ENCODE measurements at places on chromosomes 16 and 17.
A peak's percentile ranks its signal among the peaks of the same experiment; 100 is the strongest.

DNA sequence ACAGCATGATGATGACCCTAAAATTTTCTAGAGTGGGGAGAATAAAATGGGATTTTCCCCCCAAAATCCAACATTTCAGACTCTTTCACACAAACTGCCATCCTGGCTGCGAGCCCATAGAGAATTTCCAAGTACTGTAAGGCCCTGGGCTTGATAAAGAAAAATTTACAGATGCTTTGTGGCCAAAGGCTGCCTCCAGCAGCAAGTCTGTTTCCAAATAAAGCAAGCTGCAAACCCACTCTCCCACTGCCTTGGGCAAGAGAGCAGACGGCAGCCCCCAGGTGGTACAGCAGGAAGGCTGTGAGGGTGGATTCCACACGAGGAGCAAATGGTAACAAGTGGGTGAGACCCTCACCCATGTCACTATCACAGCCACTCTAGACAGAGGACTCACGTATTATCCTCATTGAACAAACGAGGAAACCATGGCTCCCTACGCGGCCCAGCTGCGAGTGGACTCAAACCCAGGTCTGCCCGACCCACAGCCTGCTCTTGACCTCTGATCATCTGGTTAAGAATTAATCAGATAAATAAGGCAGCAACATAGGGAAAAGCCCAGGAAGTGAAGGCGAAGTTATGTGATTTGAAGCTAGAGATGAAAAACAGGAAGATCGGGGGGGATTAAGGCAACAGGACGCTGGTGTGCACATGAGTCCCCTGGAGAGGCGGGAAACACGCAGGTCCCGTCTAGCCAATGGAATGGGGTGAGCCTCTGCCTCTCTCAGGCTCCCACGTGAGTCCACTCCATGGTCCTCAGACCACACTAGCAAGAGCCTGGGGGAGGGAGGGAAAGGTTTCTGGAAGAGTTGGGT is 37.4 kb downstream of the AXIN2 start:
- DNase-seq: no peak

- no peak for DNase-seq
Measured at GRCh38 chr16:23113185-23113584, 36.1 kb downstream of the USP31 start.

- DNase-seq: no peak
Measured at GRCh38 chr17:37234106-37234505, 141.7 kb upstream of the C17orf78 start.

DNA sequence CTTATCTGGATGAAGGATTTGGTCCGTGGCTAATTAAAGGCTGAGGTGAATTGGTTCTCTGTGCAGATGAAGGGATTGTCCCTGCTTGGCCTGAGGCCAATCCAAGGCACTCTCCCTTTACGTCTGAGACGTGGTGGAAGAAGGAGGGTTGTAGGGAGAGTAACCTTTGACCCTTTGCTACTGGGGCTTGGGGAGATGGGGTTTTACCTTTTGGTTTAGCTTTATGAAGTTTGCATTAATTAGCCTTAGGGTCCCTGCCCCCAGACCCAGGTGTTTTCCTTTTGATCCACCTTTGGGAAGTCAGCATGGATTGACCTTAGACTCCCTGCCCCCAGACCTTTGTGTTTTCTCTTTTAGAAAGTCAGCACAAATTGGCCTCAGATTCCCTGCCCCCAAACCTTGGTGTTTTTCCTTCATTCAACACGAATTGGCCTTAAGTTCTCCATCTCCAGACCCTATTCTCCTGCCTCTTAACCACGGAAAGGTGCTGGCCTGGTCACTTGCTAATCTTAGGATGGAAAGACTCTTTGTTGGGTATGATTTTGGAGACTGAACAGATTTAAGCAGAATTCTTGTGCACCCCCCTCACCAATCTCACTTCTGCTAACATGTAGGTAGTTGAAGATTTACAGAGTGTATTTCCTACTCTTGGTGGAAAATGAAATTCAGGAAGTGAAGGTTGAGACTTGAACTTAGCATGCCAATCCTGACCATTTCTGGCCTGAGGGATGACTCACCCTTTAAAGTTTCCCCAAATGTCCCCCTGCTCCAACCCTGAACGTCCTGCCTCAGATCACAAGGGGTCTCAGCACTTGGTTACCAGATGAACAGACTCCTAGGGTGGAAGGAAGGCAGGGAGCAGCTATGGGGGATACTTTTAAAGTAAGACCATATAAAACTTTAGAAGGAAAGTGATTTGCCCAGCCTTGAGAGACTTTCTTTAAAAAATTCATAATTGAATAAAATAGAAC is 23.1 kb upstream of the MMD start:
- no peak for DNase-seq

GRCh38 chr16:30185683-30186421 is 2.5 kb downstream of the CORO1A start:
- peak; percentile 55 for DNase-seq

DNA sequence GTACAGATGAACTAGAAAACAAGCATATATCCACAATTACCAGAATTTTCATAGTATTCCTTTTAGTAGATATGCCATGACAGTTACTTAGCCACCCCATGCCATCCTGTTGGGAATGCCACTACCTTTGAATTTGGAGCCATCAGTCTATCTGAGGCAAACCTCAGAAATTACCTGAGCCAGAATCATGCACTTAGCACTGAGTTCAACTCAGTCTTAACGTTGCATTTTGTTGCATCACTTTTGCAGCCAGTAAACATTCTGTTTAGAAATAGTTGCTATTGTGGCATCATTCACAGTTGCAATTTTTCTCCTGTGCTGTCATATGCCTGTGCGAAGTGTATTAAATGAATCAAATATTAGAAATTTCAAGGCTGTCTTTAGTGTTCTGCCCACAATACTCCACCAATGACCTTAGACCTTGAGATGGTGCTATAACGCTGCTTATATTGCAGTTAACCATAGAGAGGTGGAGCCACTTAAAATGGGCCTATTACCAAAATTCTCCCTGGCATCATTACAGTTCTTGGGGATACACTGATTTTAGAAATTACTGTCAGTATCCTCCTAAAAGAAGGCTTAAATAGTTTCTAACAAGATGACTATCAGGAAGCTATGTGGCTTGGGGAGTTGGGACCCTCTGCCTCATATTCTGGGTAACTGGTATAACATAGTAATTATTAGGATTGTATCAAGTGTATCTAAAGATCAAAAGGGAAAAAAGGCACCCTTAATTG is 11.1 kb downstream of the PTRH2 start:
- DNase-seq: no peak

DNA sequence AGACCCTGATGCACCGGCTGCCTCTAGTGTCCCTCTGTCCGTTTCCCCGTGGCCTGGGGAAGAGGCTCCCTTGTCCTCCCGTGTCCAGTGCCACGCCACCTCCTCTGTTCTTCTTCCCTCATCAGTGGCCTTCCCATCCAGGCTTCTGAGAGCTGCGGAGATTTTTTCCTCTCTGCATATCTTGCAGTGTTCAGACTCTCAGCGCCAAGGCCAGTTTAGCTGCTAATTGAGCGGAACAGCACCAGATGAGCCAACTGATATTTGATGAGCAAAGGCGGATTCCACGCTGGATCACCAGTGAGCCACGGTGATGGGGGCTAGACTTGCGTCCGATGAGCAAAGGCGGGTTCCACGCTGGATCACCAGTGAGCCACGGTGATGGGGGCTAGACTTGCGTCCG is 257.6 kb downstream of the FOXL1 start:
- DNase-seq: no peak

DNA sequence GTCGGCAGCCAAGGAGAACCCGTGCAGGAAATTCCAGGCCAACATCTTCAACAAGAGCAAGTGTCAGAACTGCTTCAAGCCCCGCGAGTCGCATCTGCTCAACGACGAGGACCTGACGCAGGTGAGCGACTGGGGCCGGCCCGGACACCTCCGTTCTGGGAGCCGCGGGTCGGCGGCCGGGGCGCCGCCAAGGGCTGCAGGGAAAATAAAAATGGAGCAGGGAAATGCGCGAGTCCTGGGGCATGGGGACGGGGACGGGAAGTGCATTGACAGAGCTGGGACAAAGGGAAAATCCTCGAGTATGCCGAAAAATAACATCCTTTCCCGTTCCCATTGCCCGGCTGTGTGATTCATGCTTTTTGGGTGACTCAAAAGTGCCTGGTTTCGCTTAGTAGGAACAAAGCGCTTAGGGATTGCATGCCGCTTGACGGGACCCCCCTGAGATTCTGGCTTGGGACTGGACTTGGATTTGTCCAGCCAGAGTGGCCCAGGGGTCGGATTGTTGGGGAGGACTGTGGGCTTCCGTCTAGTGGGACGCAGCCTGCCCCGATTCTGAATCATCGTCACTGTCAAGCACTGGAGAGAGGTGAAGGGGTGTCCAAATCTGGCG is 699 bp downstream of the MPRIP start:
- no peak for DNase-seq

DNA sequence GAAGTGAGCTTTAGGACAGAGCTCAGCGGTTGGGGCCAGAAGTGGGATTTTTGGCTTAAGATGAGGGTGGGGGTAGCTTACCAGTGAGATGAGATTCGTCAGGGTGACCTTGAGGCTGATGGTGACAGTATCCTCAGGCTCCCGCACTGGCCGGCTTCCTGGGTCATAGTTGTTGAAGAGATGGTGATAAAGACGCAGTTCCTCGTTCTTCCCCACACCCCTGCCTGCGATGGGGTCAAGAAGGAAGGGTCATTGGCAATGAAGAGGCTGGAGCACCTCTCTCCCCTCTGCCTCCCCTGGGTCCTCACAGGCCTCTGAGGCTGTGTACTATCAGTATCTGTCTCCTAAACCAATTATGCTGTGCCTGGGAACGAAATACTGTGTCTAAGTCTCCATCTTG is 358 bp downstream of the CHRNE start:
- no peak for DNase-seq

Data from stimulated activated CD4-positive, alpha-beta T cell treated with anti-CD3 and anti-CD28 coated beads, TNF-alpha, amount 100 ng/mL, for 1 hour (primary cell).